ENCODE measurements at places on chromosomes 4 and X.
A peak's percentile ranks its signal among the peaks of the same experiment; 100 is the strongest.

DNA sequence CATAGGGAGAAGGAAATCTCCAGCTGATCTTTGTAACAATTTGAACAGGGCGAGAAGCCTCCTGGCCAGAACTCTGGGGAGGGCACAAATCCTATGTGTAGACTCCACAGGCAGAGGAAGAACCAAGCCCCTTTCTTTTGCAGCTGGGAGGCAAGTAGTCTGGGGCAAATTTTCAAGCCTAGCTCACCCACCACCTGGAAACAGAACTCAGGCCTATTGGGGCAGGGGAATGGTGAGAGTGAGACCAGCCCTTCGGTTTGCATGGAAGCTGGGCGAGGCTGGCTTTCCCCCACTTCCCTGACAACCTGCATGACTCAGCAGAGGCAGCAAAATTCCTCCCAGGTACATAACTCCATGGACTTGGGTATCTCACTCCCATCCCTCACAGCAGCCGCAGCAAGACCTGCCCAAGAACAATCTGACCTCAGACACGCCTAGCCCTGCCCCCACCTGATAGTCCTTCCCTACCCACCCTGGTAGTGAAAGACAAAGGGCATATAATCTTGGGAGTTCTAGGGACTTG lies 138.2 kb downstream of the EMCN start:
- ATAC-seq = peak; percentile 15

GRCh38 chr4:111879539-111879938 lies 265.7 kb upstream of the FAM241A start:
- ATAC-seq = no peak

DNA sequence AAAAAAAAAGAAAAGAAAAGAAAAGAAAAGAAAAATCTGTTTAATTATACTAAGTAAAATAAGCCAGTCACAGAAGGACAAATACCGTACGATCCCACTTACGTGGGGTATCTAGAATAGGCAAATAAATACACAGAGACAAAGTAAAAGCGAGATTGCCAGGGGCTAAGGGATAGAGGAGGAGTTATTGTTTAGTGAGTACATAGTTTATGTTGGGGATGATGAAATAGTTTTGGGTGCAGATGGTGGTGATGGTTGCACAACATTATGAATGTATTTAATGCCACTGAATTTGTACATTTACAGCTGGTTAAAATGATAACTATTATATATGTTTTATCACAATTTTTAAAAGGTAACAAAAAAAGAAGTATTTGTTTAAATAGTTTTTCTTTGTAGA lies 7.1 kb downstream of the CA5B start:
- no peak for ATAC-seq

- ATAC-seq = no peak
Measured at GRCh38 chr4:37872310-37872988, 18.4 kb upstream of the TBC1D1 start.

- ATAC-seq = no peak
Measured at GRCh38 chr4:132062611-132063239, 1086.4 kb upstream of the PCDH10 start.

- ATAC-seq = no peak
Measured at GRCh38 chr4:15253349-15253748, 174.5 kb upstream of the C1QTNF7 start.

DNA sequence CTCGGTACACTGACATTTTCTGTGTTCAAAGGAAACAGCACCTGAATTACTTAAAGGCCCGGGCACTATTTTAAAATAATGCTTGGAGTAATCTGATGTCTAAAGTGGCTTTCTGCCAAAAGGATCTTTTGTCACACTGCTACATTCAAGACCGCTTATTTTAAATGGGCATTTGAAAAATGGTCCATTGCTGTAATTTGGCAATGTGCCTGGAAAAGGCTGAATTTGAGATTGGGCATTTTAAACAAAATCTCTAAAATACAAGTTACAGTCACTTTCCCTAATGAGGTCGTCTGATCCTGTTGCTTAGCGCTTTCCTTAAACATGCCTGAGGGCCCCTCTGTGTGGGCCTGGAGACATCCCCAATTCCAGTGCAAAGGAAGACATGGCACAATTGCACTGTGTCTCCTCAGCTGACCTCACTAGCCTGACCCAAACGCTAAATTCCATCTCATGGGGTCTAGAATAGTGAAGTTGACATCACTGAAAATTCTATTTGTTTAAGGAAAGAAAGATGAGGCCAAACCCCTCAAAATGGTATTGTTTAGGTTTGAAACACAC lies 214.2 kb downstream of the GPC3 start:
- ATAC-seq = no peak

DNA sequence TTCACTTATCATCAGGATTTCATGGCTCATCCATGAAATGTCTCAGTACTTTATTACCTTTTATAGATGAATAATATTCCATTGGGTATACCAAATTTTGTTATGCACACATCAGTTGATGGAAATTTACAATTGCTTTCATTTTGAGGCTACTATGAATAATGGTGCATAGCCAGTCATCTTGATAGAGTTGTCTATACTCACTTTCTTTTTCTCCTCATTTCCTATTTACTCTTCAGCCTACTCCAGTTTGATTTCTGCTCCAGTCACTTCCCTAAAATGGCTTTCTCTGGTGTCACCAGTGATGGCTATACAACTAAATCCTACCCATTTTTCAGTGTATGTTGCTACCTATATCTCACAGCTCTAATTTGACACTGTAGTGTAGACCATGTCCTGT lies 743.5 kb upstream of the MAGEB2 start:
- no peak for ATAC-seq

- ATAC-seq = no peak
Measured at GRCh38 chr4:9833421-9833820, 52.0 kb downstream of the DRD5 start.

- no peak for ATAC-seq
Measured at GRCh38 chrX:153668423-153669173, 5.0 kb downstream of the PNCK start.

DNA sequence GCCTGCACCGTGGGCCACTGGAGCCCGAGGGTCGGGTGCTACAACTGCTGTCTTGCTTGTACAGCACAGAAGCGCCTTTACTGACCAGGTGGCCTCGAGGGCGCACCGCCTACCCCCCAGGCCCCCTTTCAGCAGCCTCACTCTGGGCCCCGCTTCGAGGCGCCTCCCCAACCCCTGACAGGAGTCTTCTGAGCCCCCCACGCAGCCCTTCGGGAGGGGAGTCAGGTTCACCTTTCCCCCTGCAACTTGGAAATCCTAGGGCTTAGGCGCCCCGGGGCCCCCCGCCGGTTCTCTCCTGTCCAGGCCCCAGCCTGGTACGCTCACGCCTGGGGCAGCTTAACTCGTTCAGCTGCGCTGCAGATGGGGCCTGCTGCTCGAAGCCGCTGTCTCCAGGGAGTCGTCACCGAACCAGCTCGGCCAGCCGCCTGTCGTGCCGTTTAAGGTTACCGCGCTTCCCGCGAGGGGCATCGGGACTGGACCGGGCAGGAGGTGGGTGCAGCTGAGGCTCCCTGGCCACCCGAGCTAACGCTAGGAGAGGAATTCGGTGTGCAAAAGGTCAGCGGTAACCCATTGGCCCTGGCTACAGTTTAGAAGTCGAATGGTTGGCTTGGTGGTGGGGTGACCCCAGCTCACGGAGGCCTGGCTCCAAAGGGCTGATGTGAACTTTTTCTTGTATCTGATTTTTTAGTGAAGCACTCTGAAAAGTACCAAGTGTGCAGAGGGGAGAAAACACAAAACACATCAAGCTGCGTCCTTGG lies 58.9 kb upstream of the BCOR start:
- no peak for ATAC-seq

DNA sequence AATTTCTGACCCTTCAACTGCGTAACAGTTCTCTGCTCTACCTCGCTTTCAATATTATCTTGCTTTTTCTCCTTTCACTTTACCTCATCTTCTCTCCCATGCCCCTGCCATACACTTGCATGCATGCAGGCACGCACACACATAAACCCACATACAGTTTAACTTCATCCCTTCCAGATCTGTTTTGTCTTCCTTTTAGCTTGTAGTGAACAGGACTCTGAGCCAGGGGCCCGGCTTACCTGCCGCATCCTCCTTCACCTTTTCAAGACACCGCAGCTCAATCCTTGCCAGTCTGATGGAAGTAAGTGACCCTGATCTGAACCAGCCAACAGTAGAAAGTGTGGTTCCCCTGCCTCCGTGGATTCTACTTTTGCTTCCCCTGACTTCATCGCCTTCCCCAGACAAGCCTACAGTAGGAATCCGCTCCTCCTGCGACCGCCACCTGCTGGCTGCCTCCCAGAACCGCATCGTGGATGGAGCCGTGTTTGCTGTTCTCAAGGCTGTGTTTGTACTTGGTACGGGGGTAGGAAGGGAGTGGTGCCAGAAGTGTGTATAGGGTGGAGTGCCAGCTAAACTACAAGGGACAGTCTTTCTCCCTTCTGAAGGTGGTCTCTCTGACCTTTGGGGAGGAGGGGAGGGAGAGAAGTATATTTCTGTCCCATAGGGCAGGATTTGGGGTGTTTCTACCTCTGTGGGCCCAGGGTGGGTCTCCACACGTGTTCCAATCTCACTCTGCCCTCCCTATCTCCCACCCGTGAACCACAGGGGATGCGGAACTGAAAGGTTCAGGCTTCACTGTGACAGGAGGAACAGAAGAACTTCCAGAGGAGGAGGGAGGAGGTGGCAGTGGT lies 10.7 kb downstream of the MED12 start:
- peak; percentile 69 for ATAC-seq

DNA sequence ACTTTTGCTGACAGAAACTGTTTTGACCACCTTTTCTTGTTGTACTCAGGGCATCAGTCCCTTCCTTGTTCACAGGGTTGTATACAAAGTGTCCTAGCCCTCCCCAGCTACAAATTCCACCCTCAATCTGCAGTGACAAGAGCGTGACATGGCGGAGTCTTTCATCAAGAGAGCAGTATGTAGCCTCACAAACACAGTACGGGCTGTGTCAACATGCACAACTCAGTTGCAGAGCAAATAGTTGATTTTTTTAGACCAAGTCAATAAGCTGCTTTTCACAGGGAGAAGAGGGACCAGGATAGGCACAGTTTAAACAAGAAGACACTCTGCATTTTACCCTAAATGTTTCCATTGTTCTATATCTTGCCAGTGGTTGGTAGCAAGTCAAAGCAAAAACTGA lies 8.6 kb upstream of the HS6ST2 start:
- ATAC-seq = no peak

DNA sequence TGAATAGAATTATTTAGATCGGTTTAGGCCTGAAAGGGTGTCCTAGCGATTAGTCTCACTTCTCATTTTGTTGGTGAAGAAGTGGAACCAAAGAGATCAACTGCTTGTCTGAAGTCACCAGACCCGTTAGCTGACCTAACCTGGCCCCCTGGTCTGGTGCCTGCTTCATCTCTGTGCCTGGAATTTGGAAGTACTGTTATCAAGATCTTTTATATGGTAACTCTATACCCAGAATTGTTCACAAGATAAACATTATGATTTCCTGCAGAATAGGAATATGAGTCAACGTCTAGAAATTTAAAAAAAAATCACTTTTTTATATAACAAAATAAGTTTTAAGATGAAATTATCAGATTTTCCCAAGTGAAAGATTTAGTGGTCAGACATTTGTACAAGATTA lies 37.2 kb downstream of the LRP2BP start:
- no peak for ATAC-seq

DNA sequence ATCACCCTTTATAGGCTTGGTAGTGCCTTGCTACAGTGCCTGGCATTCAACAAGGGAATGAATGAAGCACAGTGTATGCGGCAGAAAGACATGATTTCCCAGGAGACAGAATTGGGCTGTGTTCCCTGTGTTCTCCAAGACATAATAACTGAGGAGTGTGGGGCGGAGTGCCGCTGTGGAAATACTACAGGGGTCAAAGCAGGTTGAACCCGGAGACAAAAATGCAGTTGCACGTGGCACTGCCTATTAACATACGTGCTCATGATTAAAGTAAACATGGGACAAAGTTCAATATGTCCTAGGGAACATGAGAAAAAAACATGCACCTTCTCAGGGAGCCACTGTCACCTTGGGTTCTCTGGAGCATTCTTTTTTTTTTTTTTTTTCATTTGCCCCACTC lies 820.8 kb downstream of the RPA4 start:
- no peak for ATAC-seq

- no peak for ATAC-seq
Measured at GRCh38 chr4:22688236-22688635, 4.5 kb upstream of the GBA3 start.

- no peak for ATAC-seq
Measured at GRCh38 chrX:77422891-77423648, 24.1 kb upstream of the FGF16 start.

- ATAC-seq = no peak
Measured at GRCh38 chr4:47432749-47433148, 30.8 kb downstream of the COMMD8 start.

- ATAC-seq = no peak
Measured at GRCh38 chr4:835148-836002, 9.4 kb upstream of the CPLX1 start.

DNA sequence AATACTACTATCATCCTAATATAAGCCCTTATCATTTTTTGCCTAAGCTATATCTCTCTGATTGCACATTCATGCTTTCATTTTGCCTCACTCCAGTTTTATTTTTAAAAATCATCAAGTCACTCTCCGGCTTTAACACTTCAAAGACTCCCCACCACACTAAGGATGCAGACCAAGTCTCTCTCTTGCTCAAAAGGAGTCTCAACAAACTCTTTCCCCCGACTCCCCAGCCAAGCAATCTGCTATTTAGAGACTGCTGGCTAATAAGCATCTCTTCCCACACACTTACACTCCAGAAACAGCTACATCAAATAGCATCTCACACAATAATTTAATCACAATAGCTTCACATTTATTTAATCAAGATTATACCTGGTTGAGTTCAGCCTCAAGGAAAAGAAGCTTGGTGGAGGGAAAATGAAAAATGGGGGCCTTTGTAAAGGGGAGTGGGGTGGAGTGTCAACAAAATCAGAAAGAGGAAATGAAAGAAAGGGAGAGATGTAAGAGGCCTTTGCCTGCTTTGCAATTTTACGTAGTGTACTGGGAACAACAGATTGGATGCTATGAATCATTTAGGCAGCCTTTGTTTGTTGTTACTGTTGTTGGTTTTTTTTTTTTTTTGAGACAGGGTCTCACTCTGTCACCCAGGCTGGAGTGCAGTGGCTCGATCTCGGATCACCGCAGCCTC lies 104.1 kb upstream of the MCF2 start:
- no peak for ATAC-seq

GRCh38 chr4:56757261-56757746 lies 64.2 kb downstream of the SPINK2 start:
- ATAC-seq = peak; percentile 75

DNA sequence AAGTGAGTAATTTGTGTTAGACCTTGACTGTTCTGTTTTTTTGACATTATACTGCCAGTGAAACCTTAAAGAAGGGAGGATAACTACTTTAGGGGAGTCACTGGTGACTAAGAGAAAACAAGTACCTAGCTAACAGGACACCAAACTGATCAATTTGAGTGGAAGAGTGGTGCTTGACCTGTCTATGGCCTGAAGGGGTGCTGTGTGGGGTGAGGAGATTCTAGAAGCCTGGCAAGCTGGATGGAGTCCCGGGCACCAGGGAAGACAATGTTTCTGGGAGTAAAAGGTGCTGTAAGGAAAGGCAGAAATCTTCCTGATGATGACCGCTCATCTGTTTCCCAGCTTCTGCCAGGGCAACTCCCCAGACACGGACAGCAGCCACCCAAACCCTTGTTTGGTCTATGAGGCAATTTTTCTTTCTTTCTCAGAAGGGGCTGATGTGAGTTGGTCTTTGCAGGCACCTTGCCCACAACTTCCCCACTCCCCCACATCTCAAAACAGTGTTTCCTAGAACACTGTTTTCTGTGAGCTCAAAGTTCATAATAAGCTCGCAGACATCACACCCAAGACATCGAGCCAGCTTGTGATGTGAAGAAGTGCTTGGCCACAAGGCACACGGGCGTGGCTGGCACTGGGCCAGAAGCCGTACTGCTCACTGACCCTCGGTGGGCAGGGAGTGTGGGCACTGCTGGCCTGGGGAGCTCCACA lies 4.6 kb downstream of the TXK start:
- no peak for ATAC-seq
